CD4-positive, alpha-beta T cell (primary cell): ENCODE measurements at places on chromosomes 5 and 9.

DNA sequence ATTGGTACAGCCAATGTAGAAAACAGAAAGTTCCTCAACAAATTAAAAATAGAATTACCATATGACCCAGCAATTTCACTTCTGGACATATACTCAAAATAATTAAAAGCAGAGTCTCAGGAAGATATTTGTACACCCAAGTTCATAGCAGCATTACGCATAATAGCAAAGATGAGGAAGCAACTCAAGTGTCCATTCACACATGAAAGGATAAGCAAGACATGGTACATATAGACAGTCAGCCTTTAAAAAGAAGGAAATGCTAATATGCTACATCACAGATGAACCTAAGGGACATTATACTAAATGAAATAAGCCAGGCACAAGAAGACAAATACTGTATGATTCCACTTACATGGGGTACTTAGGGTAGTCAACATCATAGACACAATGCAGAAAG, 76.7 kb downstream of the ANXA2R start:
- H3K4me1 ChIP-seq, result peaks cover 4% of the 10 kb centered on the region
- H3K4me3 ChIP-seq, result no peak overlapping the region
- H3K36me3 ChIP-seq, result no peaks in the 10 kb centered on the region
- DNase-seq, result no peak
- H3K27ac ChIP-seq, result no peak overlapping the region

DNA sequence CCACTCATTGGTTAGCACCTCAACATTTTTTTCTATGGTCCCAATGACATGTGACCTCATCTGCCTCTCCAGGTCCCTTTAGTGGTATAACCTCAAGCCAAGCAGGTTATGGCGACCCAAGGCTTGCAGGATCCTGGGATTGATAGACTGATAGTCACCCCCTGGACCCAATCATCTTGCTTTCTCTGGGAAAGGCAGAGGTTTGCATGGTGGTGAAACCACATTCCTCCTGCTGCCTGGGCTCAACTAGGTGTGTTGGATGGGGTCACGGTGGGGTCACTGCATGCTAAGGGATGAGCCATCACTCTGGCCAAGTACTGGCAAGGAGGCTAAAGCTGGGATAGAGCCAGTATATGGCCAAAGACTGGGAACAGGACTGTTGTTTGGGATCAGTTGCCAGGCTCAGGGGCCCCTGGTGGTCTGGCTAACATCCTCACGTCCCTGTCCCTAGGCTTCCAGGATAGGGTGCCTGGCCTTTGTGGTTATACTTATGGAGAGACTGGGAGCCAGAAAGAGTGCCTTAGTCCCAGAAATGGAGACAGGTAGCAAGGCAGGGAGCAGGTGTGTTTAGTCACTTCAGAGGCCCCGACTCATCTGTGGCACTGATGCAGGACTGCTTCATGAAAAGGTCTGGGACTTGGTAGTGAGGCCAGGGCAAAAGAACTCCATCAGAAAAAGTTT, 4.6 kb upstream of the SMIM32 start:
- H3K27me3 ChIP-seq, result peaks cover 12% of the 10 kb centered on the region
- H3K4me3 ChIP-seq, result no peak overlapping the region
- no peaks in the 10 kb centered on the region for H3K4me1 ChIP-seq
- no peaks in the 10 kb centered on the region for H3K36me3 ChIP-seq

GRCh38 chr9:113919871-113920270, 43.8 kb downstream of the ZNF618 start:
- DNase-seq, result no peak
- H3K27ac ChIP-seq, result no peak overlapping the region

DNA sequence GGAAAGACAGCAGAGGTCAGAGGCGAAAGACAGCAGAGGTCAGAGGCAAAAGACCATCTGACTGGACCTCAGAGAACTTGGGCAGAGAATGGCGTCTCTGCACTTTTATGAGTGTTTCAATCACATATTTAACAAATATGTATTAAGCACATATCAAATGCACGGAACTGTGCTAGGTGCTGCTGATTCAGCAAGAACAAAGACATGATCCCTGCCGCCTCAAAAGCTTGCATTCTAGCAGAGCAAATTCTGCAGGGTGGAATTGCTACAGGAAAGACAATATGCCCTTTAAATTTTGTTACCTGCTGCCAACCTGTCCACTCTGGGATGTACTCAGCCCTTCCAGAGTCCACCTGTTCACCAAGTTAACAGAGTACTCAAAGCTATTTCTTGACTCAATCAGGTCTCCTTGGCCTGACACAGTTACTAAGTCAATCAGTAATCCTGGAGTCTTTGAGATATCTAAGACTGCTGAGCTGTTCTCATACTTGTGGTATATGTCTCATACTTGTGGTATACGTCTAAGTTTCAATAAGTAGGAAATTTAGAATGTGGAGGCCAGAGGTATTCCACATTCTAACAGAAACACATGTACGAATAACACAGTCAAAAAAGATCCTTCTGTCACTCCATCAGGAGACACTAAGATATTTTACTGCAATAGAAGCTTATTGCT, 131.8 kb downstream of the GNAQ start:
- no peak for DNase-seq
- H3K4me3 ChIP-seq, result no peak overlapping the region
- no peaks in the 10 kb centered on the region for H3K27me3 ChIP-seq
- H3K27ac ChIP-seq, result no peak overlapping the region

GRCh38 chr5:177509991-177510566, 453 bp upstream of the DOK3 start:
- peak overlapping the region; percentile 40 for H3K27ac ChIP-seq
- no peak for DNase-seq
- no peak overlapping the region for H3K4me3 ChIP-seq
- H3K36me3 ChIP-seq, result peaks cover 46% of the 10 kb centered on the region

- peaks cover 18% of the 10 kb centered on the region for H3K4me1 ChIP-seq
- no peak overlapping the region for H3K4me3 ChIP-seq
- peak; percentile 27 for DNase-seq
- peaks cover 27% of the 10 kb centered on the region for H3K27me3 ChIP-seq
- H3K27ac ChIP-seq, result no peak overlapping the region
- no peaks in the 10 kb centered on the region for H3K36me3 ChIP-seq
These were observed 59.0 kb downstream of the MAT2B start for GRCh38 chr5:163564321-163564938.

DNA sequence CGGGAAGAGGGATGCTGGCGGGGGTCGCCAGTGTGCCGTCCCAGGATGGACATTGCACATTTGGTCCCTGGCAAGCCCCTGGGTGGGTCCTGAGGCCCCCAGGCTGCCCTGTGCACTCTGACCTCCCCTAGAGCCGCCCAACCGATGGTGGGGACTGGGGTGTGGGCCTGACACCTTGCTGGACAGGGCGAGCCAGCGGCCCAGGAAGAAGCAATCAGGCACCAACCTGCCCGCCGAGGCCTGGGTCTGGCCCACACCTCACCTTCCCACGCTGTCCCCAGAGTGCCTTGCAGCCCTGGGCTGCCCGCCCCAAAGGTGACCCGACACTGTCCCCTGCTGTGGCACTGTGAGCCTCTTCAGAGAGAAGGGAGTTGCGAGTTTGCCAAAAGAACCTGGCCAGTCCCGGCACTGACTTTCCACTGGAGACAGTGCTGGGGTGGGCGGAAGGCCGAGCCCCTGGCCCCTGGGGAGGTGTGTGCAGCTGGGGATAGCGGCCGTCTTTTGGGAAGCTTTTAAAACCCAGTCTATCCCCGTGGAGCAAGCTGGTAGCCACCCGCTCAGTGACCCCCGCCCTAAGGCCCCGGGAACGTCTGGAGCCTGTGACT, 12.0 kb upstream of the NRARP start:
- no peaks in the 10 kb centered on the region for H3K36me3 ChIP-seq
- peaks cover 23% of the 10 kb centered on the region for H3K4me1 ChIP-seq

DNA sequence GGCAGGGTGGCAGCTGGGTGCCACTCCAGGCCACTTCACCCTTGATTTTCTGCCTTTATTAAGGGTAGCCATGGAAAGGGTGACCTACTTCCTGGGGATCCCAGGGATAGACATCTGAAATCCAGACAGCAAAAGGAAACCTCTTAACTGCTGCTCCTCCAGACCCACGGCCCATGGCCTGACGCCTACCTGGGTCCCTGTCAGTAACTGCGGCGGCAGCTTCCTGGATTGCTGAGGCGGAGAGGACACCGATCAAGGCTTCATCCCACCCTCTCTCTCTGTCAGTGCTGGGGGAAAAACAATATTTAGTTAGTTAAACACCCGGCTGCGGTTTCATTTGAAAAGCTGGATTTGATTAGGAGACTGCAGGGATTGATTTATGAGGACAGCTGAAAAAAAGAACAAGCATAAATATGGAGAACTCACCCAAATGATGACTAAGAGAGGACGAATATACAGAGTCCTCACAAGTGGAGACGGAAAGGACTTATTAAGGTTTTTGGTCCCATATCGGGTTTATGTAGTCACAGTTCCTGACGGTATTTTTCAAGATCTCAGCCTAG, 158.7 kb upstream of the KLF4 start:
- H3K27me3 ChIP-seq, result no peaks in the 10 kb centered on the region
- H3K4me3 ChIP-seq, result no peak overlapping the region
- no peaks in the 10 kb centered on the region for H3K36me3 ChIP-seq
- DNase-seq, result no peak
- no peaks in the 10 kb centered on the region for H3K4me1 ChIP-seq
- H3K27ac ChIP-seq, result no peak overlapping the region

GRCh38 chr9:7363777-7364477, 435.7 kb downstream of the DMAC1 start:
- H3K27me3 ChIP-seq, result no peaks in the 10 kb centered on the region
- H3K27ac ChIP-seq, result no peak overlapping the region
- no peaks in the 10 kb centered on the region for H3K4me1 ChIP-seq
- no peak overlapping the region for H3K4me3 ChIP-seq

GRCh38 chr5:143349177-143349576, 54.3 kb downstream of the NR3C1 start:
- H3K27ac ChIP-seq, result no peak overlapping the region
- no peak overlapping the region for H3K4me3 ChIP-seq
- no peaks in the 10 kb centered on the region for H3K36me3 ChIP-seq

DNA sequence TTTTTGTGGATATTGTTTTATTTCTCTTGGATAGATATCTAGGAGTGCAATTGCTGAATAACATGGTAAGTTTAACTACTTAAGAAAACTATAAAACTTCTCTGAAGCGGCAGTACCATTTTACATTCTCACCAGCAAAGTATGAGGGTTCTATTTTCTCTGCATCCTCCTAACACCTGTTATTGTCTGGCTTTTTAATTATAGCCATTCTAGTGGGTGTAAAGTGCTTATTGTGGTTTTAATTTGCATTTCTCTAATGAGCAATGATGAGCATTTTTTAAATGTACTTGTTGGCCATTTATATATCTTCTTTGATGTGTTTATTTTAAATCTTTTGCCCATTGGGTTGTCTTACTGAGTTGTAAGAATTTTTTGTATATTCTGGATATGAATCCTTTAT, 28.7 kb downstream of the SMIM32 start:
- no peaks in the 10 kb centered on the region for H3K27me3 ChIP-seq
- no peaks in the 10 kb centered on the region for H3K4me1 ChIP-seq
- no peak overlapping the region for H3K27ac ChIP-seq
- DNase-seq, result no peak

DNA sequence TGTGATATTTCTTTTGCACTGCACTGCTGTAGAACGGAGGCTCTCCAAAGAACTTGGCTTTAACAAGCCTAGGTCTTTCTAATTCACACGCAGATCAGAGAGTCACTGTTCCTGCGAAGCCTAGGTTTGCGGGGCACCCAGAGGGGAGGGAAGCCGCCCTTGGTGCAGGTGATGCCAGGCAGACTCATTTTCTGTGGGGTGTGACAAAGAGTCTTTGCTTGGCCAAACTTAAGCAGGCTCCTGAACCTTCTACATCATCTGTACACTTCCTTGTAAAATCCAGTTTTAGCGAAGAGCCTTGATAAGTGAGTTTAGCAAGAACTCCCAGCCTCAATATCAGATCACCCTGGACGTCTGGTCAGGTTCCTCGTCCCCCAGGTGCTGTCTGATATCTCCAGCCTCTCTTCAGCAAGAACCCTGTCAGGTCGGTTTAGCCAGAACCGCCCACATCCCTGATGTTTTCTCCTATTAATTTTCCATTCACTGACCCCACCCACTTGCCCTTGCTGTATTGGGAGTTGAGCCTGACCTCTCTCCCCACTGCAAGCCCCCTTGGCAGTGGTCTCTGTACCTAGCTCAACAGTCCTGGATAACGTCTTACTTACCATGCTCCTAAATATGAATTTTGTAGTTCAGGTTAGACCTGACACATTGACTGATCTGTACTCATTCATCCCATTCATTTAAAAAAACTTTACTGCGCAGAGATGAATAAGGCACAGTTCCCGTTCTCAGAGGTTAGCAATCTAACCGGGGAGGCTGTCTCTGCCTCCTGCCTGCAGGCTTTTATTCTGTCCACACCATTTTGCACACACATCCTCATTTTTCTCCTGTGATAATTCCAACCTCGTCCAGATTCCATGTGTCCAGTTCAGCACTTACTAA, 880 bp upstream of the UBAC1 start:
- H3K27ac ChIP-seq, result no peak overlapping the region
- DNase-seq, result no peak
- H3K4me3 ChIP-seq, result no peak overlapping the region
- peaks cover 37% of the 10 kb centered on the region for H3K4me1 ChIP-seq

GRCh38 chr5:16899171-16899570, 36.9 kb downstream of the MYO10 start:
- H3K27ac ChIP-seq, result no peak overlapping the region

DNA sequence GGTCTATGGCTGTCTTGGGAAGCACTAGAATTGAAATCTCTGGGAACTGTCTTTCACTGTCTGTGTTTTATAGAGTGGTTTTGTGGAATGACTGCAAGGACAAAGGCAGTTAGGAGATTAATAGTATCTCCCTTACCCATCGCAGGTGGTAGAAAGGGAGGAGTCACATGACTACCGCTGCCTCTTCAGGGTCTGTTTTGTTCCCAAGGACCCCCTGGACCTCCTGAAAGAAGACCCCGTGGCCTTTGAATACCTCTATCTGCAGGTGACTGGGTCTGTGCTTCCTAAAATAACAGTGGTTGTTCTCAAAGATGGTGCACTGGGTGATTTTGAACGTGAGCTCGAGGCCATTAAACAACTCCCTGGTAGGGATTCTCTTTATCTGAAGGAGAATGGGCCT, 22.8 kb upstream of the TRMT10B start:
- no peaks in the 10 kb centered on the region for H3K4me1 ChIP-seq
- no peak overlapping the region for H3K27ac ChIP-seq
- DNase-seq, result no peak
- no peak overlapping the region for H3K4me3 ChIP-seq
